ENCODE measurements at places on chromosomes 2 and 18.

DNA sequence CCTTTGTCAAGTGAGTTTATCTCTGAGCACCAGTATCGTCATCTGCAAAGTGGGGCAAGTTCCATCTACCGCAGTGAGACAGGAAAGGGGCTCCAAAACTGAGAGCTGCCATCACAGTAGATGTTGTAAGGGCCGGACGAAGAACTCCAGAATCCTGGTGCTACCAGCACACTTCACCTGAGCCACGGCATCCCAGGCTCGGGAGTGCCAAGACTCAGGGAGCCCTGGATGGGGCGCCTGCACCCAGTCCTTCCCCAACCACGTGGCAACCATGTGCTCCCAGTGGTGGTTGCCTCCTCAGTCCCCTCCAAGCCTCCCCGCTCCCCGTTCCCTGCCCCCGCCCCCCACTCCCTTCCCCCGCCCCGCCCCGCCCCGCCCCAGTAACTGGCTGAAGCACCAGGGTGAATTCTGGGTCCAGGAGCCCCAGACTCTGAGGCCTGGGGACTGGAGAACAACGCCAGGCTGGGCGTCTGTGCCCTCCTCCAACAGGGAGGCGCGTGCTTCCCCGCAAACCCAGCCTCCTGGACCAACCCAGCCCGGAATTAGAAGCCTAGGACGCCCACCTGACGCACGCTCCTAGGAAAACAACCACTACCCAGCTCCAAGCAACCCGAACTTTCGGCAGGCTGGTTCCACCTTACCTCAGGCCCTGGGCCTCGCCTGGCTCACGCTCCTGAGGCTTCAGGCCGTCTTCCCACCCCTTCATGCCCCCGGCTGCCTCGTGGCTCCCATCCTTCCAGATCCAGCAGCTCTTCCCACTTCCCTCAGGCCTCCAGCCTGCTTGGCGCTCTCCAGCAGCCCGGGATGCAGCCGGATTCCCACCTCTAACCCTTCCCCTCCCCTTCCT is 67.6 kb downstream of the LAMA3 start:
- no peak for DNase-seq

DNA sequence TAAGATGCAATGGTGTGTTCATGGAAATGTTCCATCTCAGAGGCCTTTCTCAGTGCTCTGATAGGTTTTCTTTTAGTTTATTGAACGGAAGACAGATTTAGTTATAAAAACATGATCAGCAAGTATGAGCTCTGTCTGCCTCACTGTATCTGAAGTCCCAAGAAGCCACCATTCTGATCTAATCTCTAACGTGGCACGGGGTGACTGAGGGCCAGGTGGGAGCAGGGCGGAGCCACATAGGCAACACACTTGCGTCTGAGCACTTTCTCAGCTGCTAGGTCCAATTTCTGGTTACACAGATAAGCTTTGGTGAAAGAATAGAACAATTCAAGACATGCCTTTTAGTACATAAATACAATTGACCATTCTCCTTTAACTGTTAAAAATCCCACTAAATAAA is 60.4 kb downstream of the SNTG2 start:
- no peak for DNase-seq

- DNase-seq, result no peak
Observed at GRCh38 chr2:84966731-84967130, 4.2 kb upstream of the KCMF1 start.

DNA sequence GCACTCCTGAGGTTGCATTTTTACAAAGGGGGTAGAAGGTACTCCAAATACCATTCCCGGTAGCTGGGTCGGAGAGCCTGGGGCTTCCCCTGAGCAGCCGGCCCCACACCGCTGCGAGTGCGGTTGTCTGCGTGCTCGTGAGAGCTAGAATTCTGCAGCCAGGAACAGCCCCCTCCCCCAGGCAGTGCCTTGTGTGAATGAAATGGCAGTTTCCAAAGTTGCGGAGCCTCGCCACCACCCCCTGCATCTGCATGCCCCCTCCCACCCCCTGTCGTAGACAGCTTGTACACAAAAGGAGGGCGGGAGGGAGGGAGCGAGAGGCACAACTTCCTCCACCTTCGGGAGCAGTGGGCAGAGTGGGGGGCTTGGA is 1.1 kb downstream of the MYCN start:
- DNase-seq, result peak; percentile 44

GRCh38 chr18:74040459-74041332 is 106.9 kb downstream of the FBXO15 start:
- no peak for DNase-seq

- no peak for DNase-seq
Observed at GRCh38 chr2:83764447-83765005, 694.6 kb downstream of the SUCLG1 start.

GRCh38 chr2:47528874-47529273 is 125.9 kb downstream of the MSH2 start:
- no peak for DNase-seq

DNA sequence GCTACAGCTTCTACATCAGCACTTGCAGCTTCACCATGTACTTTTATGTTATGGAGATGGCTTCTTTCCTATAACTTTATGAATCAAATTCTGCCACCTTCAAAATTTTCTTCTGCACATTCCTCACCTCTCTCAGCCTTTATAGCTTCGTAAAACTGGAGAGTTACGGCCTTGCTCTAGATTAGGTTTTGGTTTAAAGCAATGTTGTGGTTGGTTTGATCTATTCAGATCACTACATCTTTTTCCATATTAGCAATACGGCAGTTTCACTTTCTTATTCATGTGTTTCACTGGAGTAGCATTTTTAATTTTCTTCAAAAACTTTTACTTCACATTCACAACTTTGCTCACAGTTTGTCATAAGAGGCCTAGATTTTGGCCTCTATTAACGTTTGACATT is 242.9 kb upstream of the GYPC start:
- DNase-seq, result no peak

GRCh38 chr2:32641180-32641579 is 13.3 kb downstream of the TTC27 start:
- no peak for DNase-seq

DNA sequence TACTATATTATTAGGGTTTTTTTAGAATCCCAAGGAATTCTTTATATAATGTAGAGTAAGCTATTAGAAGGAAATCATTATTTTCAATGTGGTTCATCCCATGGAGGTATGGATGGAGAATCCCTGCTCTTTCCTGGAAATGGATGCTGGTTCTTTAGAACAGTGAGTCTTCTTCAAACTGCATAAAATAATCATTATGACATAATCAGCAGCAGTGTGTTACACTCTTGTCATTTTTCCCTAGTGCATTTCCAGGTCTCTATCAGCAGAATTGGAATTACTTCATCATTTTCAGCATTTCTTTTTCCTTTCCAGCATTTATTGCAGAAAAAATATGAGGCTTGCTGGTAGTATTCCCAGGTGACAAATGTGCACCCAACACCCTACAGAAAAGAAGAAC is 168.1 kb downstream of the ETAA1 start:
- no peak for DNase-seq

DNA sequence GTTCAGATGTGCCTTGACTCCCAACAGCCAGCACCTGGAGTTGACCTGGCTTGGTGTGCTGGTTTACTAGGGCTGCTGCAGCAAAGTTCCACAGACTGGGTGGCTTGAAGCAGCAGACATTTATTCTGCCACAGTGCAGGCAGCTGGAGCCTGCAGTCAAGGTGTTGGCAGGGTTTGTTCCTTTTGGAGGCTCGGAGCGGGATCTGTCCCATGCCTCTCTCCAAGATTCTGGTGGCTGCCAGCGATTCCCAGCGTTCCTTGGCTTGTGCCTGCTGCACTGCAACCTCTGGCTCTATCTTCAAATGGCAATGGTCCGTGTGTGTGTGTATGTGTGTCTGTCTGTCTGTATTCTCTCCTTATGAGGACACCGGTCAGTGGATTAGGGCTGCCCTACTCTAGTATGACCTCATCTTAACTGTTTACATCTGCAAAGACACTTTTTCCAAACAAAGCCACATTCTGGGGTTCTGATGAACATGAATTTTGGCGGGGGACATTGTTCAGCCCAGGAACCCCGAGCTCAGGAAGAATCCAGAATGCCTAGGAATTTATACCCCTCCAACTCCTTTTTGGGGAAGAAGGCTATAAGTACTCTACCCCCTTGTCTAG is 44.7 kb upstream of the TMEM131 start:
- DNase-seq, result no peak

- no peak for DNase-seq
Observed at GRCh38 chr2:125041846-125042245, 1016.8 kb downstream of the CNTNAP5 start.

DNA sequence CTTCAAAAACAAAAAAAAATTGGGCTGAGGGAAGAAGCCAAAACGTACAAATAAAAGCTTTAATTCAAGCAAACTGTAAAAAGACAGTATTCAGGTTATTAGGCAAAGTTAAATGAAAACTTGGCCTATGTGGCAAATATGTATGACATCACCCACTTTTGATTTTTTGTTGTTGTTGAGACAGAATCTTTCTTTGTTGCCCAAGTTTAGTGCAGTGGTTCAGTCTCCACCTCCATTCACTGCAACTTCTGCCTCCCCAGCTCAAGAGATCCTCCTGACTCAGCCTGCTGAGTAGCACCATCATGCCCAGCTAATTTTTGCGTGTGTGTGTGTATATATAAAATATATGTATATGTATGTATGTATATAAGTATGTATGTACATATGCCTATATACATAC is 440.4 kb upstream of the NRXN1 start:
- no peak for DNase-seq

DNA sequence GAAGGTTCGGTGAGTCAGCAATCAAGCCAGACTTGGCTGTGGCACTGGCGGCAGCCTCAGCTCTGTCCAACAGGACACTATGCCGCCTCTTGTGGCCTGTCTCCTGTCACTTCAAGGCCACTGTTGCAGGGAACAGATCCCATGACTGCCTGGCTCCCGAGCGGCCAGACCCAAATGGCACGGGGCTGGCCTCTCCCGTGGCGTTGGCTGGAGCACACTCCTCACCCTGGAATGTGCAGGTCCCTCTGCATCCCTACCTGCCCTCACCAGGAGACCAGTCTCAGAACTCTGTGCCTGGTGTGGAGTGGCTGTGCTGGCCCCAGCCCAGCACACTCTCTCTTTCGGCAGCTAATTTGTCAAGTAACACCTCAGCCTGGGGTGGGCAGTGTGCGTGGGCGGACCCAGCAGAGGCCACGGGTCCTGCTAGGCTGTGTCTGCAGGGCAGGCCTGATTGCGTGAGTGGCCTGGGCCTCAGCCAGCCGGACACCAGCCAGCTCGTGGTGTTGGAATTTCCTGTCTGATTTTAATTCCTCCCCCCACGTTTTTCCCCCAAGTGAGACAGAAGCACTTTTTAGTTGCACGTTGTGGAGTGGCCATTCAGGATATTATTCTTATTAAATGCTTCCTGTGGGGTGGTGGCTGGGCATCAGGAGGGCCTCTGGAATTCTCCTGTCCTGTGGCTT is 179.3 kb downstream of the GLI2 start:
- DNase-seq, result peak; percentile 97

GRCh38 chr18:27214831-27215230 is 29.7 kb upstream of the CHST9 start:
- DNase-seq, result no peak

- peak; percentile 74 for DNase-seq
Observed at GRCh38 chr2:240507060-240507777, 50.6 kb downstream of the ANKMY1 start.

- DNase-seq, result no peak
Observed at GRCh38 chr2:100197631-100198153, 55.3 kb upstream of the AFF3 start.

GRCh38 chr18:44826418-44827259 is 146.0 kb downstream of the SETBP1 start:
- no peak for DNase-seq
